ENCODE measurements at places on chromosomes 12 and 14. TPM values are rescaled to one million over a fixed set of nuclear protein-coding genes. Genes with fewer than 3 reads are reported as not detected.
A peak's percentile ranks its signal among the peaks of the same experiment; 100 is the strongest.

GRCh38 chr12:69509904-69510827, 40.0 kb downstream of the FRS2 start:
- H3K4me1 ChIP-seq = peaks cover 15% of the 10 kb centered on the region
- DNase-seq = no peak
- H3K4me3 ChIP-seq = no peak overlapping the region
- no peaks in the 10 kb centered on the region for H3K27me3 ChIP-seq
- H3K36me3 ChIP-seq = peaks cover 2% of the 10 kb centered on the region

- H3K27me3 ChIP-seq = peaks cover 69% of the 10 kb centered on the region
- H3K36me3 ChIP-seq = no peaks in the 10 kb centered on the region
- H3K4me3 ChIP-seq = peak within 1 kb of the TSS; percentile 48
- no peak within 1 kb of the TSS for H3K27ac ChIP-seq
- peak; percentile 30 for DNase-seq
These were observed at the start of gene DNAJC22 for GRCh38 chr12:49346659-49347310. DNAJC22 (plus strand) TSS chr12:49346888; CDS start chr12:49348873, 1,985 bp downstream.

DNA sequence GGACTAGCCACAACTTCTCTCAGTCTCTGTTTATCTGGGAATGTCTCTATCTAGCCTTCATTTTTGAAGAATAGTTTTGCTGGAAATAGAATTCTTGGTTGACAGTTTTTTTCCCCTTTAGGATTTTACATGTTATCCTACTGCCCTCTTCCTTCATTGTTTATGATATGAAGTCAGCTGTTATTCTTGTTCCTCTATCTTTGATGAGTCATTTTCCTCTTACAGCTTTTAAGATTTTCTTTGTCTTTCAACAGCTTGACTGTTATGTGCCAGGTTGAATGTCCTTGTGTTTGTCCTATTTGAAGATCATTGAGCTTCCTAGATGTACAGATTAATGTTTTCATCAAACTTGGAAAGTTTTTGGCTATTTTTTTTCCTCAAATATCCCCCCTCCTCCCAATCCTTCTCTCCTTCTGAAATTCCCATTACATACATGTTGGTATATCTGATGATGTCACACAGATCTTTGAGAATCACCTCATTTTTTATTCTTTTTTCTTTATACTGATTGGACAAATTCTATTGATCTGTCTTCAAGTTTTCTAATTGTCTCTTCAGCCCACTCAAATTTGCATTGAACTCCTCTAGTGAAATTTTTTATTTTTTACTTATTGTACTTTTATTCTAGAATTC, 4.5 kb upstream of the GOLGA5 start:
- no peak for DNase-seq
- H3K36me3 ChIP-seq = peaks cover 9% of the 10 kb centered on the region
- peaks cover 18% of the 10 kb centered on the region for H3K4me1 ChIP-seq
- H3K4me3 ChIP-seq = no peak overlapping the region
- H3K27me3 ChIP-seq = peaks cover 18% of the 10 kb centered on the region
- H3K27ac ChIP-seq = no peak overlapping the region

- DNase-seq = peak; percentile 58
- no peaks in the 10 kb centered on the region for H3K36me3 ChIP-seq
- peaks cover 24% of the 10 kb centered on the region for H3K4me1 ChIP-seq
- no peak overlapping the region for H3K27ac ChIP-seq
These were observed 1.4 kb upstream of the KCNK13 start for GRCh38 chr14:90060312-90060964.

GRCh38 chr14:79342942-79343341, 868.4 kb downstream of the DIO2 start:
- no peak overlapping the region for H3K4me3 ChIP-seq
- no peak overlapping the region for H3K27ac ChIP-seq
- no peaks in the 10 kb centered on the region for H3K4me1 ChIP-seq
- H3K27me3 ChIP-seq = no peaks in the 10 kb centered on the region

DNA sequence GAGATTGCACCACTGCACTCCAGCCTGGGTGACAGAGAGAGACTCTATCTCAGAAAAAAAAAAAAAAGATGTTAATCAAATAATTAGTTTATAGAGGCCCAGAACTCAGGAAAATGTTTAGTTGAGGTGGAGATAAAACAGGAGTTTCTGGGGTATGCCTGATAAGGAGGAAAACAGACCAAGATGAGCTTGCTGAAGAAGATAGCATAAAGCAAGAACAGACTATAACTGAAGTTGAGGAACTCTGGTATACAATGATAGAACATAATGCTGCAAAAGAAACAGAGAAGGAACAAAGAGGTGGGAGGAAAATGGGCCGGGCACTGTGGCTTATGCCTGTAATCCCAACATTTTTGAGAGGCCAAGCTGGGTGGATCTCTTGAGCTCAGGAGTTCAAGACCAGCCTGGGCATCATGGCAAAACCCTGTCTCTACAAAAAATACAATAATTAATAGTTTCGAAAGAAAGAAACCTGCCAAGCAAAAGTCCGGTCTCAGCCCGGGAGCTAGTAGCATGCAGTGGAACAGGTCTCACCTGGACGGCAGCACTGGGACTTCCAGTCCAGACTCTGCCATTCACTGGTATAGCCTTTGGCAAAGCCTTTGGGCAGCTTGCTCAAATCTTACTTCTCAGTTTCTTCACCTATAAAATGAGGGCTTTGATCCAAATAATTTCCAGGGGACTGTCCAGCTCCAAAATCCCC, 25.4 kb downstream of the SLC35E3 start:
- H3K27me3 ChIP-seq = no peaks in the 10 kb centered on the region
- no peak for DNase-seq
- no peak overlapping the region for H3K27ac ChIP-seq
- H3K4me3 ChIP-seq = no peak overlapping the region
- H3K4me1 ChIP-seq = peaks cover 19% of the 10 kb centered on the region

GRCh38 chr12:26233631-26234030, 38.3 kb downstream of the SSPN start:
- no peak overlapping the region for H3K4me3 ChIP-seq
- H3K36me3 ChIP-seq = no peaks in the 10 kb centered on the region
- H3K27ac ChIP-seq = no peak overlapping the region
- DNase-seq = no peak

GRCh38 chr12:103698752-103699560, 111.9 kb downstream of the STAB2 start:
- no peaks in the 10 kb centered on the region for H3K36me3 ChIP-seq
- H3K4me1 ChIP-seq = no peaks in the 10 kb centered on the region
- no peak overlapping the region for H3K4me3 ChIP-seq
- no peak for DNase-seq
- no peak overlapping the region for H3K27ac ChIP-seq

DNA sequence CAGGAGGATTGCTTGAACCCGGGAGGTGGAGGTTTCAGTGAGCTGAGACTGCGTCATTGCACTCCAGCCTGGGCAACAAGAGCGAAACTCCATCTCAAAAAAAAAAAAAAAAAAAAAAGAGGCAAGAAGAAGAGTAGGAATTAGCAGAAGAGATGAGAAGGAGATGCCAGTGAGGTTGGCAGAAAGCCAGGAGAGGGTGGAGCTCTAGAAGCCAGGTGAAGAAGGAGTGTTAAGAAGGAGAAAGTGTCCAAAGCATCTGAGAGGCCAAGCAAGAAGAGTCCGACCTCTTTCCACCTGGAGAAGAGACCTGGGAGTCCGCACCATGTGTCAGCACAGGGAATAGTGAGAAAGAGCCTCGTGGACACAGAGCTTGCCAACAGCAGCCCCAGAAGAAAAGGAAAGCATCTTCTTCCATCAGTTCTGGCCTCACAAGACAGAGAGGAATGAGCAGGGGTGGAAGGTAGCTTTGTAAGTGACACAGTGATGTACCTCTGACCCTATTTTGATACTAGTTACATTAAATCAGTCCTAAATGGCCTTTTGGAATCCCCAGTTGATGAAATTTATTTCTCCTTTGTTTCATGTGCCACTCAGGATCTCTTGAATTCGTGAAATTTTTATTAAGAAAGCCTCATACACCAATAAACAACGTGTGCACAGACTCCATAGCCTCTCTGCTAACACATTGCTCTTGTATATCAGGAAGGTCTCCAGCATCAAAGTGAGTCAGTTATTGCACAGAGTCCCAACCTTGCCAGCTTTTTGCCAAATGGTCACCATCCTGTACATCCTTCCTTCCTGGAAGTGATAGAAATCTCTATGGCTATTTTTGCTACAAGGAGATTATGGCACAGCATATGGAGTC, 70.6 kb downstream of the SAMD4A start:
- no peak overlapping the region for H3K4me3 ChIP-seq
- no peaks in the 10 kb centered on the region for H3K4me1 ChIP-seq
- no peak for DNase-seq
- peaks cover 2% of the 10 kb centered on the region for H3K36me3 ChIP-seq

- peaks cover 2% of the 10 kb centered on the region for H3K36me3 ChIP-seq
- no peak for DNase-seq
- H3K4me1 ChIP-seq = peaks cover 25% of the 10 kb centered on the region
- no peak within 1 kb of the TSS for H3K4me3 ChIP-seq
These were observed at the start of gene NFATC4 for GRCh38 chr14:24367514-24368211. NFATC4 (plus strand) TSS chr14:24368184; CDS start chr14:24368341, 157 bp downstream.

- H3K27me3 ChIP-seq = peaks cover 5% of the 10 kb centered on the region
- H3K4me1 ChIP-seq = no peaks in the 10 kb centered on the region
- no peaks in the 10 kb centered on the region for H3K36me3 ChIP-seq
- no peak overlapping the region for H3K27ac ChIP-seq
These were observed 767 bp downstream of the REP15 start for GRCh38 chr12:27696864-27697564.

DNA sequence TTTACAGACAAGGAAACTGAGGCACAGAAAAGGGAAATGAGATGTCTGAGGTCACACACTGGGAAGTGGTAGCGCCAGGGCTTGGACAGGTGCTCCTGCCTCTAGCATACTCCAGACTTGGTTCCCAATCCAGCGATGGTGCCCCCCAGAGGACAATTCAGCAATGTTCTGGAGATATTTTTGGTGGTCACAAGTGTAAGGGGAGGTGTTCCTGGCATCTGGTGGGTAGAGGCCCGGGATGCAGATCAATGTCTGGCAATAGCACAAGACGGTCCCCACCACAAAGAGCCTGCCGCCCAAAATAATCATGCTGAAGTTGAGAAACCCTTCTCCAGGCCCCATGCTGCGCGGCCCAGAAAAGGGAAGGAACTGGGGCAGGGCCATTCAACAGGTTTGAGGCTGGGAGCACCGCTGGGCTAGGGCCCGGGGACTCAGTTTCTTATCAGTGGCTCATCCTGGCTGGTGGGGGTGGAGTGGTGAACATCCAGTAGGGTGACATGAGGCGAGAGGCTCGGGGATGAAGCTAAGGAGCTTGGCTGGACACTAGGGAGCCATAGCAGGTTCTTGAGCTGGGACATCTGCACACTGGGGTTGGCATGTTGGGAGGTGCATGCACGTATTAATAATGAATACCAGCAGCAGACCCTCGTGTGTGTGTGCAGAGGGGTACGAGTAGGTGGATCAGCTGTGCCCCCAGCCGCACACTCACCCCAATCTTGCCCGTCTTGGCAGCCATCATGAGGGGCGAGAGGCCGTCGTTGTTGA, 35.1 kb downstream of the TRPV4 start:
- DNase-seq = no peak
- no peak overlapping the region for H3K27ac ChIP-seq
- H3K4me1 ChIP-seq = no peaks in the 10 kb centered on the region
- no peak overlapping the region for H3K4me3 ChIP-seq

GRCh38 chr12:121717041-121717699, 4.6 kb downstream of the TMEM120B start:
- no peaks in the 10 kb centered on the region for H3K36me3 ChIP-seq
- H3K4me3 ChIP-seq = no peak overlapping the region
- H3K27ac ChIP-seq = no peak overlapping the region
- H3K27me3 ChIP-seq = no peaks in the 10 kb centered on the region
- no peak for DNase-seq

DNA sequence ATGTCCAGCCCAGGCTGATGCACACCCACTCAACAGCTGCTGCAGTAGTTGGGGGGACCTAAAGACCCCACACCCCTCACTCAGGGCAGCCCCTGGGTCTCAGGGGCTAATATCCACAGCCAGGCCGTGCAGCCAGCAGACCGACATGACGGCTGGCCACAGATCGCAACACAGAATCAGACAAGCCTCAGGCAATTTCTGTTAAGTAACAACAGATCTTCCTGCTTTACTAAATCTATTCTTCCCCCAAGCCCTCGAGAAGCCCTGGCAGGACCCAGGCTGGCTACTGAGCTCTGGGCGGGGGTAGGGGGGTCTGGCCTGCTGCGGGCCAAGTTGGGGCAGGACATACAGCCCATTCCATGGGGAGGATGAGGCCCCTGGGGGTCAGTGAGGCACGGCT, 28.0 kb upstream of the NUDT14 start:
- H3K4me3 ChIP-seq = no peak overlapping the region
- no peaks in the 10 kb centered on the region for H3K27me3 ChIP-seq
- DNase-seq = no peak
- no peaks in the 10 kb centered on the region for H3K36me3 ChIP-seq

- H3K4me3 ChIP-seq = no peak overlapping the region
- no peak overlapping the region for H3K27ac ChIP-seq
- DNase-seq = no peak
- no peaks in the 10 kb centered on the region for H3K4me1 ChIP-seq
These were observed 86.4 kb downstream of the EML1 start for GRCh38 chr14:99879401-99880295.

DNA sequence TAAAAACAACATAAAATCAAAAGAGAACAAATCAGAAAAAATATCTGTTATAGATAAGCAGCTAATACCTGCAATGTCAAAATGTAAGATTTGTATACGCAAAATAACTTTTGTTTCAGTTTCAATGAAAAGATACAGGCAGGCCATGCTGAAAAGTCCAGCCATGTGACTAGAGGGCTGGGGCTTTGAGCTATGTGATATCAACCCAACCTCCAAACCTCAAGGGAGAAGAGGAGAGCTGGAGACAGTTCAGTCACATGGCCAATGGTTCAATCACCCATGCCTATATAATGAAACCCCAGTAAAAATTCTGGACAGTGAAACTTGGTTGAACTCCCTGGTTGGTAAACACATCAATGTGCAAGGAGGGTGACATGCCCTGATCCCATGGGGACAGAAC, 5.3 kb downstream of the COX16 start:
- no peak overlapping the region for H3K4me3 ChIP-seq
- no peak for DNase-seq
- H3K27ac ChIP-seq = no peak overlapping the region
- peaks cover 30% of the 10 kb centered on the region for H3K4me1 ChIP-seq
- no peaks in the 10 kb centered on the region for H3K27me3 ChIP-seq

GRCh38 chr14:102295270-102295669, 9.7 kb downstream of the MOK start:
- H3K27me3 ChIP-seq = peaks cover 7% of the 10 kb centered on the region
- no peaks in the 10 kb centered on the region for H3K4me1 ChIP-seq

DNA sequence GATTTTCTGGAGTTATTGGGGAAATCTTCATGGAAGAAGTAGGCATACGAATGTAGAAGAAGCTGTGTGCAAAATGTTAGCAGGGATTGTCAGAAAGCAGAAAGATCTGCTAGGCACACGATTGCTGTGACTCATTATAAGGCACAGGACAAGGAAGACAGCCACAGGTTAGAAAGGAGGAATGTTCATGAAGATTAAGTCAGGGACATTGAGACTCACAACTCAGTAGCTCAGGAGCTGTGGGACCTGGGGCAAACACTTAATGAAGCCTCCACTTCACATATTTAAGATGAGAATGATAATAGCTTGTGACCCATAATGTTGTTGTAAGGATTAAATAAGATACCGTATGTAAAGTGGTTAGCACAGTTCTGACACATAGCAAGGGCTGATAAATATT, 26.6 kb upstream of the RTRAF start:
- peaks cover 59% of the 10 kb centered on the region for H3K36me3 ChIP-seq
- DNase-seq = no peak
- H3K4me1 ChIP-seq = peaks cover 32% of the 10 kb centered on the region
- H3K27ac ChIP-seq = peak overlapping the region; percentile 10
- no peak overlapping the region for H3K4me3 ChIP-seq

PPP1R36 gene
- not detected for total RNA-seq

C1S gene
- total RNA-seq = 1.4 TPM

INHBC gene
- not detected for total RNA-seq

MAP3K12 gene
- total RNA-seq = 26.1 TPM

GLRX5 gene
- total RNA-seq = 36.6 TPM

BEGAIN gene
- total RNA-seq = not detected

LRRC10 gene
- total RNA-seq = not detected

RD3L gene
- not detected for total RNA-seq

TMEM117 gene
- 0.79 TPM for total RNA-seq

KRT77 gene
- total RNA-seq = not detected

C12orf54 gene
- not detected for total RNA-seq

Measured in activated CD4-positive, alpha-beta T cell treated with anti-CD3 and anti-CD28 coated beads, Interleukin-2, amount 10 ng/mL, durations not matched to agents 7 days and 5 days (primary cell).